ENCODE measurements at places on chromosomes 6 and 20. TPM values are rescaled to one million over a fixed set of nuclear protein-coding genes. Genes with fewer than 3 reads are reported as not detected.

DNA sequence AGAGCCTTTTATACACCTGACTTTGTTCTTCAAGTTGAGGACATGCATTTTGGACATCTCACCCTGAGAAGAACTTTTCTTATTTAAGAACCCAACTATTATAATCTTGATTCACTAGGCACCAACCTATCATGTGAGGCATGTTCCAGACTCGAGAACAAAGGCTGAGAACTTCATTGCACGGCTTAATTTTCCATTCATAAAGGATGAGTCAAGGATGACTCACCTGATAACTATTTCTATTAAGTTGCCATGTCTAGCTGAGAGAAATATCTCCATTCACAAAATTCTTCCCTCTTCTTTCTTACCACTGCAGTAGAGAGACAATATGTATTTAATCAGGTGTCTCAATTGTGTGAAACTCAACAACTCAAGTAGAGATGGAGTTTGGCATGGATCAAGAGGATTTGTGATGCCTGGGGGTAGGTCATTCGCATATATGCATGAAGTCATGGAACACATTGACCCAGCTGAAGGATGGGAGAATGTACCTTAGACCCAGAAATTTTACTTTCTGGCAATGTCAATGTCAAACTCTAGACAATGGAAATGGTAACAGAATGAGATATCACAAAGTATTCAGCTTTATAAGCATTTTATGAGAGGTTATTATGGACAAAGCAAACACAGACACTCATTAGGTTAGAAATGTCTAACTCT, 208.7 kb upstream of the PRND start:
- no peak overlapping the region for H3K4me3 ChIP-seq
- DNase-seq = no peak
- no peaks in the 10 kb centered on the region for H3K4me1 ChIP-seq
- no peaks in the 10 kb centered on the region for H3K36me3 ChIP-seq
- H3K27me3 ChIP-seq = no peaks in the 10 kb centered on the region

GRCh38 chr20:17732907-17733521, 33.2 kb downstream of the BANF2 start:
- no peaks in the 10 kb centered on the region for H3K36me3 ChIP-seq
- no peak overlapping the region for H3K4me3 ChIP-seq
- no peaks in the 10 kb centered on the region for H3K4me1 ChIP-seq
- H3K27me3 ChIP-seq = no peaks in the 10 kb centered on the region

Gene PTGIS
- total RNA-seq = 34.6 TPM

DNA sequence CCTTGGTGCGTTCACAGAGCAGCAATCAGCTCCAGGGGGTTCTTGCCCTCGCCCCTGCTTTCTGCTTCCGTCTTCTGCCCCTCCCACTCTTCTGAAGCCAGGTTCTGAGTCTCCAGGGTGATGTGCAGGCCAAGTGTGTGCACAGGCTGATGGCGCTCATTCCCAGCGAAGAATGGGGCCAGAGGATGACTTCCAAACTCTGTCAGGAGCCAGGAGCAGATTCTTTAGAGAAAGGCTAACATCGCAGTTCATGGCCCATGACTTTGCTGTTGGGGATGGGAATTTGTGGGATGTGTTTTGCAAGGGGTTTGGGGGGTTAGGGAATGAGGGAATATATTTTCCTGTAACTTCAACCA, 56.1 kb upstream of the CCN6 start:
- no peaks in the 10 kb centered on the region for H3K36me3 ChIP-seq
- no peak for DNase-seq
- H3K4me3 ChIP-seq = no peak overlapping the region
- no peak overlapping the region for H3K27ac ChIP-seq
- no peaks in the 10 kb centered on the region for H3K27me3 ChIP-seq

GRCh38 chr6:144585217-144585814, 300.2 kb downstream of the UTRN start:
- H3K4me1 ChIP-seq = no peaks in the 10 kb centered on the region
- no peaks in the 10 kb centered on the region for H3K36me3 ChIP-seq
- no peaks in the 10 kb centered on the region for H3K27me3 ChIP-seq
- DNase-seq = no peak
- no peak overlapping the region for H3K27ac ChIP-seq

DNA sequence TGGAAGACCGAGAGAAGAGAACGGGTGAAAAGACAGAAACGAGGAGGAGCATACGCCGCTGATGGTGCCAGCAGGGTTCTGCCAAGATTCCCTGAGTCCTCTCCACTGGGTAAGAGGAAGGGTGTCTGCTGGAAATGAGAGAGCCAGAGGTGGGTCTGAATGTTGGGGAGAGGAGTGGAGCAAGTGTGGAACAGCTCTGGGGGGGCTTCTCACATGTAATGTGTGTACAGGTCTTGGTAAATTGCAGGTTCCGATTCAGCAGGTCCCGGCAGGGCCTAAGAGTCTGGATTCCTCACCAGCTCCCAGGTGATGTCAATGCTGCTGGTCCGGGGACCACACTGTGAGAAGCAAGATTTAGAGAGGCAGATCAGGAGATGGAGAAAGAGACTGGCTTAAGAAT, 1.5 kb upstream of the EBF4 start:
- no peak for DNase-seq
- H3K27me3 ChIP-seq = no peaks in the 10 kb centered on the region
- no peak overlapping the region for H3K4me3 ChIP-seq
- no peak overlapping the region for H3K27ac ChIP-seq
- peaks cover 7% of the 10 kb centered on the region for H3K4me1 ChIP-seq

Gene RHAG
- not detected for total RNA-seq

GRCh38 chr20:8344106-8344505, 212.0 kb downstream of the PLCB1 start:
- no peak for DNase-seq
- H3K27me3 ChIP-seq = no peaks in the 10 kb centered on the region
- peaks cover 8% of the 10 kb centered on the region for H3K4me1 ChIP-seq
- H3K27ac ChIP-seq = no peak overlapping the region
- H3K4me3 ChIP-seq = no peak overlapping the region

GRCh38 chr6:44301782-44302564, 11.2 kb downstream of the AARS2 start:
- peaks cover 2% of the 10 kb centered on the region for H3K27me3 ChIP-seq
- H3K4me1 ChIP-seq = no peaks in the 10 kb centered on the region
- DNase-seq = no peak
- H3K27ac ChIP-seq = no peak overlapping the region
- H3K4me3 ChIP-seq = no peak overlapping the region
- peaks cover 10% of the 10 kb centered on the region for H3K36me3 ChIP-seq

Gene CDC25B
- total RNA-seq = 8.7 TPM
